Substantia nigra (tissue), 51 donors: ENCODE measurements at places on chromosomes 3 and 15.

DNA sequence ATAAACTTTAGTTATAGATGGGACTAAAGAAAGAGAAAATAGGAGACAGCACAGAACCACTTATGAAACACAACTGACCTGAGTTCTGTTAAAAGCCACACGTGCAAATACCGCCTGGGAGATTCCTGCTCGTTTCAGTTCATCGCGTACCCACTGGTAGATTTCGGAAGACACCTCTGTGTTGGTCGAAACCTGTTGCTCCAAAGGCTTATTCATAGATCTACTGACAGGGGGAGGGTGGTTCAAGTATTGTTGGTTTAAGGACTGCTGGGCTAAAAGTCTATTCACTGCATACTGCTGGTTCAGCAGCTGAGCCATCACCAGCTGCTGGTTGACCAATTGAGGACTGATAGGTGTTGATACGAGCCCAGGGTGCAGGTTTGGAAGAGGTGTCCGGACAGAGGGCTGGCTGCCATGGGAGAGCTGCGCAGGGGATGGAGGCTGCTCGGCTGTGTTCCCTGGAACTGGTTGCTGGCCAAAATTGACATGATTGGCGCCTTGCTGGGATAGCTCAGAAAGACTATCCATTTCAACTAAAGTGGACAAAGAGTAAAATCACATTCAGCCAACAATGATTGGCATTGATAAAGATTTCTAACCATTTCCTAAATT is 30.6 kb downstream of the SATB1 start:
- no peak for DNase-seq

DNA sequence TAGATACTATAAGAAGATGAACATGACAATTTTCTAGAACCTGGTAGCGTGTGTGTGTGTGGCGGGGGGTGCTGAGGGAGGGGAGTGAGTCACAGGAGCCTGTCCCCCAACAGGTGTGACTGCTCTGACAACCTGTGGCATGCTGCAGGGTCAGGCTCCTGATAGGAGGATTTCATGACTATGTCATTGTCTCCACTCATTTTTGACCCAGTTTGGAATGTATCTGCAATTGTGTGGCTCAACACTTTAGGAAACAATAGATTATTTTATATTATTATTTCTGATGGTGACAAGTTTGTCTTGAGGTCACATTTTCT is 9.3 kb upstream of the VILL start:
- no peak for DNase-seq

- DNase-seq, result no peak
These were observed 12.8 kb upstream of the MTMR10 start for GRCh38 chr15:31004220-31004733.

GRCh38 chr15:55587321-55588069 is 650 bp downstream of the PYGO1 start:
- no peak for DNase-seq

DNA sequence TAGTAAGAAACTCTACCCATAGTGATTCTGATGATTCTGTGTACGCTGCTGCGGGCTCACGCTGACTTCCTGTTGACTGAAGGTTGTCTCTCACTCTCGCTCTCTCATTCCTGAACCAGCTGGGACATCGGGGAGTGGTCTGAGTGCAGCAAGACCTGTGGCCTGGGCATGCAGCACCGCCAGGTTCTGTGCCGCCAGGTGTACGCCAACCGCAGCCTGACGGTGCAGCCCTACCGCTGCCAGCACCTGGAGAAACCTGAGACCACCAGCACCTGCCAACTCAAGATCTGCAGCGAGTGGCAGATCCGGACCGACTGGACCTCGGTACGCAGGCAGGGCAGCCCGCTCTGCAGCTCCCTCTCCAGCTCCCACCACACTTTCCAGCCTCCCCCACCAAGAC is 63.6 kb upstream of the NR2E3 start:
- no peak for DNase-seq

DNA sequence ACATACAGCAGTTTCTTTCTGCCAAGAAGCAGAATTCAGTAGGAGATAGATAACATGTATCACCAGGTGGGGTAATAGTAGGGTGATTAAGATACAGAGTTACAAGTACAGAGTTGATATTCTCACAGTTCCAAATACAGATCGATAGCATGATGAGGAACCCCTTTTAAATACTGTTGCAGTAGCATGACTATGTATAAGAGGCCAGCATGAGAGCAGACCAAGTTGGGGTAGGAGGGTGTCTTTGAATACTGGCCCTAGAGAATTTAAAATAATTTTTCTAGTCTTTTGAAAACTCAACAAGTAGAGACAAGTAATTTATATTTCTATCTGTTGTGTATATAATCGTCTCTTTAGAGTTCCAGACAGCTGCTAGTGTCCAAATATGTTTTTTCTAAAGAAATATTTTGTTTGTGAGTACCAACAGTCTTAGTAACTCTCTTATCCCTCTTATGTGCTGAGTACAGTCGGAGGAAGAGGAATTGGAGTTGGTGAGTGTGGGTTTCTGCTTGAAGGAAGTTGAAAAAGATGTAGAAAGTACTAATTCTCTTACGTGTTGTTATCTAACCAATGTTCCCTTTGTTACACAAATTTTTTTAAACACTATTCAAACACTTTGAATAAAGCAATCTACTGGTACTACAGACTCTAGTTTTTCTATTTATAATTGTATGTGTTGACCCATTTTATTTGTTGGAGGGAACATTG is 30.2 kb downstream of the LYSMD4 start:
- DNase-seq, result no peak

GRCh38 chr15:62888623-62889022 is 153.9 kb upstream of the TPM1 start:
- no peak for DNase-seq

DNA sequence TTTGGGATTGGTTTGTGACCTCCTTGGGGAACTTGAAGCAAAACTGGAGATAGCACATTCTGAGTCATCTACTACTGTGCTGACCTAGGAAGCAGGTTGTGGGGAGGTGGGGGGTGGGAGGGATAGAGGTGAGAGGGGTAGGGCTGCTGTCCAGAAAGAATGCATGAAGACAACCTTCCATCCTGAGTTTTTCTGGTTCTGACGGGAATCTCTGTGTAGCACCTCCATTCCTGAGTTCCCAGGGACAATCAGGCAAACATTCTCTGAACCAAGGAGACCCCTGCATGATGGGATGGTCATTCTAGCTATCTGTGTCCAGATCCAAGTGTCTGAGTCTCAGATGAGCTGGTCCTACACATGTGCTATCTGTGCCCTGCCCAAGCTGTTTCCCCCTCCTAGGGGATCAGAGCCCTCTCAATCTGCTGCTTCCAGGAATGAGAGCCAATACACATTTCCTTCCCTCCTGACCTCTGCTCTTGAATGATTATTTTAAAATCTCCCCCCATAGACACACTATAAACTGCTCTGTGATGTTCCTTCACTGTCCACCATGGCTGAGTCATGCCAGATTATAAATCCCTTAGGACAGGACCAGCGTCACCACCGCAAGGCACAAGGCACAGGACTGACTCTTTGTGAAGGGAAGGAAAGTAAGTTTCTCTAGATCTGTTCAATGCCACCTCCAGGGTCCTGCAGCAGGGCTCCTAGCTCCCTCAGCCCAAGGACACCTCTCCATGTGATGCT is 2.2 kb upstream of the CD276 start:
- DNase-seq, result no peak

GRCh38 chr3:27533718-27534573 is 49.8 kb upstream of the SLC4A7 start:
- DNase-seq, result no peak

GRCh38 chr3:149726716-149727407 is 25.4 kb downstream of the COMMD2 start:
- no peak for DNase-seq

GRCh38 chr3:193991666-193992424 is 144.1 kb upstream of the HES1 start:
- no peak for DNase-seq

- DNase-seq, result no peak
These were observed 133.3 kb downstream of the EPHB1 start for GRCh38 chr3:134928392-134928791.

DNA sequence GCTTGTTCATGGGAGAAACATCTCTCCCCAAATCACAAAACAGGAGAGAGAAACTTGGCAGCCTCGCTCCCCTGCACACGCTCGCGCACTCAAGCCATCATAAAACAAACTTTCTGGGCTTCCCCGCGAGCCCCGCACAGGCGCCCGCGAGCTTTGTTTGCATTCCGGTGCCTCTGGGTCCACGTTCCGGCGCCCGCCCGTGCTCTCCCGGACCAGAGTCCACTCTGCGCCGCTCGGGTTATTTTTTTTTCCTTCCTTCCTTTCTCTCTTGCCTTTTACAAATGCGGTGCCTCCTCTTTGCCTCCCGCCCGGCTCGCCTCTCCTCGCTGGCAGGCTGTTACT is 363 bp downstream of the MAGI1 start:
- no peak for DNase-seq

GRCh38 chr3:7875925-7876324 is 625.7 kb upstream of the LMCD1 start:
- DNase-seq, result no peak

DNA sequence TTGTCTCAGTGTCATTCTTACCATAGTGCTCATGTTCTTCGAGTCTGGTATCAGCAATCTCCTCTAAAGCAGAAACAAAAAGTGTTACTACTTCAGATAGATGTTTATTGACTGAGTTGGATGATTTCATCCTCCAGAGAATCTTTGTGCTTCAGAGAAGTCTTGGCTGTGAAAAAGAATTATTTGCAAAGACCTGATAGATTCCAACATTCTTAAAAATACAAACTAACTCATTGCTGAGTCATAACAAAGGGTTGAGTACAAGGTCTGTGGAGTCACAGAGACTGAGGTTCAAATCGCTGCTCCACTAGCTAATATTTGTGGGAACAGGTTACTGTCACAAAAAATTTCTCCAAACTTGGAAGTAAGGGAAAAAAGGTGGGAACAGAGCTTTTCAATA is 9.0 kb upstream of the STRIT1 start:
- DNase-seq, result no peak

GRCh38 chr3:197670361-197670760 is 66.3 kb downstream of the RUBCN start:
- DNase-seq, result no peak

GRCh38 chr3:127775398-127776109 is 46.8 kb downstream of the MGLL start:
- no peak for DNase-seq

DNA sequence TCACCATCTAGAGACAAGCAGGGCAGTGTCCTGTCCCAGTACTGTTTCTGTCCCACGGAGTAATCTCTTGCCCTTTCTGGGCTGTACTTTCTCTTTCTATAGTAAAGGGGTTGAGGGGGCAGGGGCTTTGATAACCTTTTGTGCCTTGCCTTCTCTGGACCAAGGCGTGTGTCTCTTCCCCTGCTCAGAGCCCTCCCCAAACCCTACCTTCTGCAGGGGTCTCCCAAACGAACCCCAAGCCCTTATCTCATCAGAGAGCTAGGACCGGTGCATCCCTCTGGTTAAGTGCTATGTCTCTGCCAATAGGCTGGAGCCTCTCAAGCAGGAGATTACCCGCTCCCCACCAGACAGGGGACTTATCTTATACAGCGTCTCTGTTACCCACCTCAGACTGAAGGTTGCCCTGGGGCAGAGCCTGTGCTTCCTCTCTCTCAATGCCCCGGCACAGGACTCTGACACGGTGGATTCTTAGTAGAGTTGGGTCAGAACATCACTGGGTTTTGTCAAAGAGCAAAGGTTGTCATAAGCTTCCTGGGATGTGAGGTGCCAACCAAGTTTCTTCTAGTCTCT is 2.9 kb downstream of the PLEKHO2 start:
- DNase-seq, result no peak

DNA sequence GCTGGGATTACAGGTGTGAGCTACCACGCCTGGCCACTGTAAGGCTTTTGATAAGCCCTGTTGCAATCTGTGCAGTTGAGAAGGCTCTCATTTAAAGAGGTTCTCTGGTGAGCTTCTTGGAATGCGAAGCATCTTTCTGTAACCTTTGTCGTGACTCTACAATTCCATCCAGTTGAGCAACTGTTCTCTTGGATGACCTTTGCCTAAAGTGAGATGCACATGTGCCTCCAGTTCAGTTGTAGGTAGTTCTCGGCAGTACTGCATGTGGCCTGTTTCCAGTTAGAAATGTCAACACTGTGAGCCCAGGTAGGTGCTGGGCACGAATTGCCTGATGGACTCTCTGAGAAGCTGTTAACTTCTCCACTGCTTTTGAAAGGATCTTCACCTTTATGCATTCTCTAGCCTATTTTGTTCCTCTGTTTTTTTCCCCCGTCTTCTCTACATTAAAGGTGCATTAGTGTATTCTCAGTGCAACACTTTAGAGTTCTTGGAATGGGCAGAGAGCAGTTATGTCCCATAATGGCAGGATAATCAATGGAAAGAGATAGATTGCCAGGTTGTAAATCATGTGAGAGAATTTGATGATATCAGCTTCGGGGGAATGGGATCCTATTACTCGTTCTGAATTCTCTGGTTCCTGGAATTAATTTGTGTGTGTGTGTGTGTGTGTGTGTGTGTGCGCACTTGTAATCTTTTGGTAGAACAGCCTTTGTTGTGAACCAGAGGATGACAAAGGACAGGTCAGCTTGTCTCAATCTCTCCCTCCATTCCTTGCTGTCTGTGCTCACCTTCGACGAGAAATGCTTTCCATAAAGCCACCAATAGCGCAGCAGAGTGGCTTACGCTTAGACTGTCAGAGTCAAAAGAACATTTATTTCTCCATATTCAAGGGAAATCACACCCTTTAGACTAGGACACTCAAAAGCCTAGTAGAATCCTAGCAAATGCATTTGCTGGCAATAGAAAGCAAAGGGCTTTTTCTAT is 51.1 kb downstream of the PTPRG start:
- no peak for DNase-seq

- DNase-seq, result no peak
These were observed 2.8 kb downstream of the CPN2 start for GRCh38 chr3:194348354-194348753.

DNA sequence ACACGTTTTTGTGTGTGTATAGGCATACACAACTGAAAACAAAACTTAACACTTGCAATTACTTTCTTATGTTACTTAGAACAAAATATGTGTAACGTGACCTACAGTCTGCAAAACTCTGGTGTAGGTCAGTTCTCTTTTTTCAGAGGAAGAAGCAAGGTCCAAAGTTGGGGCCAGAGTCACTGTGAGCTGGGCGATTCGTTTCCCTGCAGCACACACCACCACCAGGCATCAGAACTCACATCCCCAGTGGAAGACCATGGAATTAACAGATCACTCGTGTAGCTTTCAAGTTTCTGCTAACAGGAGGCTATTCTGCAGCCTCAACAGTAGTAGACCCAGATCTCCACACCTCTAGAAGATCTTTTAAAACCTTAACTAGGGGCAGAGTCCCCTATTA is 25.8 kb downstream of the ANP32A start:
- no peak for DNase-seq

GRCh38 chr3:53140847-53141845 is 10.9 kb upstream of the RFT1 start:
- no peak for DNase-seq

GRCh38 chr3:38657369-38657768 is 7.9 kb upstream of the SCN5A start:
- no peak for DNase-seq

DNA sequence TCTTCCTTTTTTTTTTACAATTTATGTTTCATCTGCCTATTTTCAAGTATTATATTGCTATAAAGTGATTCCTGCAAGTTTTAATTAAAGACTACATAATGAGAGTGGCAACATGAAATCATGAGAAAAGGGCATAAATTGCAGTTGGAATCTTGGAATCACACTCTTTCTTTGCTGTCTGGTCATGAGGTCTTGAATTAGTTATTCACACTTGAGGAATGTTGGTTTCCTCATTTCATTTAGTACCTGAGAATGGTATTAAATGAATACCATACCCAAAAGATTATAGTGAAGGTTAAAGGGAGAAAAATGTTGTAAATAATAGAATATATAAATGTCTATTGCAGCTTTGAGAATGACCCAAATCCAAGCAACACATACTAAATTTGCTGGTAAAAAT is 25.8 kb upstream of the CNTN3 start:
- no peak for DNase-seq

- no peak for DNase-seq
These were observed 6.1 kb downstream of the WNT7A start for GRCh38 chr3:13873818-13874217.
